SK-N-MC (cell line): ENCODE measurements at places on chromosomes 7 and 10.

GRCh38 chr10:26621243-26621888 is 76.1 kb upstream of the PDSS1 start:
- no peak for DNase-seq

- no peak for DNase-seq
Observed at GRCh38 chr7:78968951-78969350, 484.5 kb downstream of the MAGI2 start.

GRCh38 chr10:62792261-62792660 is 12.3 kb upstream of the ADO start:
- no peak for DNase-seq

GRCh38 chr7:151853896-151854719 is 22.8 kb downstream of the PRKAG2 start:
- no peak for DNase-seq

DNA sequence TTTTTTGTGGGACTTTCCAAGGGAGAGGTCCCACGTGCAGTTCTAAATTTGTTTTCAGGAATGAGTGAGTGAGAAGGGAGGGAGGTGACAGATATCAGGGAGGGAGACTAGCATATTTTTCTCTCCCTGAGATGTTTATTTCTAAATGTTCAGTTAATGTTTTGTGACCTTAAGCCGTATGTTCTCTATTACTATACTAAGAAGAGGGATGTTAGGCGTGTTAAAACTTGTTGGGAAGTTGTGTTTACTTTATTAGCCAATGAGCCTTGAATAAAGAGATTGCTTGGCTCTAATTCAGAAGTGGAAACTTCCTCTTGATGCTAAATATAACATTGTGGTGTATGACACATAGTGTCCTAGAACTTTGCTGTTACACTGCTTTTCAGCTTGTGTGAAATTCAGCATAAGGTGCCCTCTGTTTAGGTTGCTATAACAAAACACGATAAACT is 37.3 kb downstream of the DNAH11 start:
- DNase-seq, result no peak

DNA sequence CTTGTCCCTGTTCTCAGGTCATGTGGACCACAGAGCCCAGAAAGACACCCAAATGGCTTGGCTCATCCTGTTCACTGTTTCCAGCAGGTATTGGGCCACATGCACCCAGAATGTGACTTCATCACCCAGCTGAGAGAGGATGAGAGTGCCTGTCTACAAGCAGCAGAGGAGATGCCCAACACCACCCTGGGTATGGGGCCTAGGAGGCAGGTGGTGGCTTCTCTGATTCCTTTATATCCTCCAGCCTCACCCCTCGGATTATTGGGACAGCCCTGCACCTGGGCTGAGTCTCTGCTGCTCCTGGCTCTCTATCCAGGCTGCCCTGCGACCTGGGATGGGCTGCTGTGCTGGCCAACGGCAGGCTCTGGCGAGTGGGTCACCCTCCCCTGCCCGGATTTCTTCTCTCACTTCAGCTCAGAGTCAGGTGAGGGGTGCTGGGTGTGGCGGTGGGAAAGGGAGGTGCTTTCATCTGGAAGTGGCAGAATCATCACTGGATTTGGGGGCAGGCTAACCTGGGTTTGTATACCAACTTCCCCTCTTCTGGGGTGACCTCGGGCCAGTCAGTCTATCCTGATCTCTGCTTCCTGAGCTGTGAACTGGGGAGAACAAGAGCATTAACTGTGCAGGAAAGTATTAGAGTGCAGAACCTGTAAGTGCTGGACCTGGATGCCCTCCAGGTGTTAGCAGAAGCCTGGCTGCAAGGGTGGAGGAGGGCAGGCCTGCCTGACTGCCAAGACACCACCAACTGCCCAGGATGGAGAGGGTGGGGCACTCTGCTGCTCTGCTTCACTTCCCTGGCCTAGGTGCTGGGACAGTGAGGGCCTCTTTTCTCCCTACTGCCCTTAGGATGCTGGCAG is 5.2 kb downstream of the GHRHR start:
- DNase-seq, result no peak

- DNase-seq, result no peak
Observed at GRCh38 chr10:29841724-29842649, 207.2 kb upstream of the SVIL start.

DNA sequence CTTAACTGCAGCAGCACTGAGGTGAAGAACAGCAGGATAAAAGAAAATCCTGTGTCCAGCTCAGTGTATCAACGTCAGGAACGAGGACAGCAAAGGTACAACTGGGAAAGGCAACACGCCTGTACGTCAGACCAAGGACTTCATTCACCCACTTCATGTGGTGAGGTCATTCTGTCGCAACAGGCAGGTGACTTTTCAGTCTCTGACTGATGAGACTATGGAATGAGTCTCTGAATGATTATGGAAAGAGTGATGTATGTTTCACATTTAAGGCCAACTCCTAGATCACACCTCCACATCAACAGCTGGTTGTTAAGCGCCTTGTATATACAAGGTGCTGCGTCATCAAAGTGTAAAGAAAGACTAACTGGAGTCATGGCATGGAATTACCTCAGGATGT is 297.6 kb upstream of the SP8 start:
- DNase-seq, result no peak

DNA sequence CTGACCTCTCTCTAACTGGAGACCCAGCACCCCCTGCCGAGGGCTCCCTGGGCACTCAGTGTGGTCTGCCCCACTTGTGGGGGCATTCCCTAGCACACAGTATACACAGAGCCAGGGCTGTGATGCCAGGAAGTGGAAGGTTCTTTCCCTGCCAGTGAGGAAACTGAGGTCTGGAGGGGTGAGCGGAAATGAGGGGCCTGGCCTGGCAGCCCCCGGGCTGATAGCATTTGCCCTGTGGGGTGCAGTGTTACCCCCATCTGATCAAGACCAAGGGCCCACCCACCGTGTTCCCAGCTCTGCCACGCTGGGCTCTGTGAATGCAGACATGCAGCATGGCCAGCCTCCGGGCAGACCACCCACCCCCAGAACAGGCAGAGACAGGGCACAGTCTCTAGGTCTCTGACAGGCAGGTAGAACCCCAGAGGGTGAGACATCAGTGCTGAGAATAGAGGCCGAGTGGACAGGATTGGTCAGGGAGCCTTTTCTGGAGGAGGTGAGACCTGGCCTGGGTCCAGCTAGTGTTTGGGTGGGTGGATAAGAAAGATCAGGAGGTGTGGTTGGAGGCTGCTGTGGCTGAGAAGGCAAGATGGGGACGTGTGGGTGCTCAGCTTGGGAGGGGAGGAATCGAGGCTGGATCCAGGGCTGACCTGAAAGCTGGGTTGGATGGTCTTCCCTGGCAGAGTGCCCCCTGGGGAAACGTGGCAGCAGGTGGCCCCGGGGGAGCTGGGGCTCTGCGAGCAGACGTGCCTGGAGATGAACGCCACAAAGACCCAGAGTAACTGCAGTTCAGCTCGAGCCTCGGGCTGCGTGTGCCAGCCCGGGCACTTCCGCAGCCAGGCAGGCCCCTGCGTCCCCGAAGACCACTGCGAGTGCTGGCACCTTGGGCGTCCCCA is 10.8 kb upstream of the ZNF862 start:
- no peak for DNase-seq

GRCh38 chr7:128830231-128831177 is at the start of gene FLNC:
Gene FLNC, plus strand, starts transcription at chr7:128830406. Its CDS starts 232 bp downstream, at chr7:128830638.
- no peak for DNase-seq

- no peak for DNase-seq
Observed at GRCh38 chr10:66058594-66058993, 867.2 kb upstream of the LRRTM3 start.

- DNase-seq, result no peak
Observed at GRCh38 chr7:127514499-127514898, 70.9 kb downstream of the GCC1 start.

- no peak for DNase-seq
Observed at GRCh38 chr10:44933451-44934321, 22.5 kb downstream of the TMEM72 start.

DNA sequence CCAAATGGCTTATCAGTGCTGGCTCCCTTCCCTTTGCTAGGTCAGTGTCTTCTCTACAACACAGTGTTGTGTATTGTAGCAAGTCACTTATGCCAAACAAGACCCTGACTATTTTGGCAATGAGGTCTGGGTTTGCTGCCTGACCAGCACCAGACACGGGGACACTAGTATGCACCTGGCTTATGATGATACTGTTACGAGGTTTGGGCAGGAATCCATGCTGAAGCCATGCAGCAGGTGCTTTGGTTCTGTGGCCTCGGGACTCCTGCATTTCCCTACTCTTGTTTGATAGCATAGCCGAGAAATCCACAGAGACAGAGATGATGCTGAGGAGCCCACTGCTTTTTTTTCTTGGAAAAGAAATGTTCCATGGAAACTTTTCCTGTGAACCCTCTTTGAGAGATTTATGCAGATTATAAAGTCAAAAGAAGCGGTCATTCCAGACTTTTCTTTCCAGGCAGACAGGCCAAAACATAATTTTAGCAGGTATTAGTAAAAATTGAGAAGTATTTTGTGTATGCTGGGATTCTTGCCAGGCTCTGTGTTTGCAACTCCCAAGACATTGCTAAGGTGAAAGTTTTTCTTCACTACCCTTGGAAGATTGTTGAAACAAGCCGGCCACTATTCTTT is 291.1 kb downstream of the BBS9 start:
- DNase-seq, result no peak

DNA sequence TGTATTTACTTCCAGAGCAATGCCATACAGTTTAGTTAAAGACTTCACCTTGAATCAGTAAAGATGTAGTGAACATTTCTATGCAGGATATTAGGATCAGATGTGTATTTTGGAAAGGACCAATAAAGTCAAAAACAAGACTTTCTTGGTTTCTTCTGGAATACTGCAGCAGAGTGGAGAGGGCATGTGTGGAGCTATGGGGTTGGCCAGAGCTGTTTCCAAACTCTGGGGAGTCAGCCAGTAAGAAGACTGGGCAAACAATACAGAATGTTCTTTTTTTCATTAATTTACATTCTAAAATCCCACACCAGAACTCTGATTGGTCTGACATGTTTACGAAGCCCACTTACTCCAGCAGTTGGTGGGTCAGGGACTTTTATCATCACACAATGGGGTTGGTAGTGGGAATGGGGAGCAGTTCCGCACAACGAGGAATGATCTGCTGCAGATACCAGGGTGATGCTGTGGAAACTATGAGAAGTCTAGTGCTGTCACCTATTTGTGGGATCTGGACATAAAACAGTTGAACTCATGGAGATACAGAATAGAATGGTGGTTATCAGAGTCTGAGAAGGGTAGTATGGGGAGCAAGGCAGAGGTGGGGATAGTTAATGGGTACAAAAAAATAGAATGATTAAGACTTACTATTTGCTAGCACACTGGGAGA is 267.7 kb downstream of the MALRD1 start:
- DNase-seq, result no peak

DNA sequence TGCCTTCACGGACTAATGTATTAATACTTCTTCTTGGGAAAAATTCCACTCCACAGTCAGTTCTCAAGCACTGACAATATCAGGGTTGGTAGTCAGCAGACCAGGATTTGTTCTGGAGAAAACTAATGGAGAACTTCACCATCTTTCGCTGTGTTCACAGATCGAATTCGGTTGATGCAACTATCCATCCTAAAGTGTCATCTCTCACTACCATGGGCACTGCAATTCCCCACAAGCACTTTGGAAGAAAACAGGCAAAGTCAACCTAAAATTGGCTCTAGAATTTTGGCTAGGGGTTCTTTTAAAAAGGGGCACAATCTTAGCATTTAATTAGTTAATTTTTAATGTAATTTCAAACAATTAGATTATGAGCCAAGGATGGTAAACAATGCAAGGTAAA is 164.4 kb downstream of the HGF start:
- DNase-seq, result no peak

DNA sequence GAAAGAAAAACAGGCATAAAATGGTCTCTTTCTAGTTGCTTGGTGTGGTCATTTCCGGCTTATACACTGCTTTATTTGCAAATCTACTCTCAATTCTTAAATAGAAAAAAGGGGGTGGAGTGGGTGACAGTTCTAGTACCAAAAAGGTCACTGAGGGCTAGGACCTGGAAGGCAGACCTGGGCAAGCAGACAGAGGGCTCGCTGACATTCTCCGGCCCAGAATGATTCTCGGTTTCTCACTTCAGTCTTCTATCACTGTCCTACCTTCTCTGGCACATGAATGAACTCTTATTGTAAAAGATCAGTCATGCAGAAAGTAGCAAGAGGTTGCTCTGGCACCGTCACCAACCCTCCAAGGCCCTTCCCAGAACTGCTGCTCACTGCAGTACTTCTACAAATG is 54.0 kb downstream of the MALSU1 start:
- DNase-seq, result no peak

- no peak for DNase-seq
Observed at GRCh38 chr7:85774986-85775385, 588.1 kb upstream of the SEMA3D start.

DNA sequence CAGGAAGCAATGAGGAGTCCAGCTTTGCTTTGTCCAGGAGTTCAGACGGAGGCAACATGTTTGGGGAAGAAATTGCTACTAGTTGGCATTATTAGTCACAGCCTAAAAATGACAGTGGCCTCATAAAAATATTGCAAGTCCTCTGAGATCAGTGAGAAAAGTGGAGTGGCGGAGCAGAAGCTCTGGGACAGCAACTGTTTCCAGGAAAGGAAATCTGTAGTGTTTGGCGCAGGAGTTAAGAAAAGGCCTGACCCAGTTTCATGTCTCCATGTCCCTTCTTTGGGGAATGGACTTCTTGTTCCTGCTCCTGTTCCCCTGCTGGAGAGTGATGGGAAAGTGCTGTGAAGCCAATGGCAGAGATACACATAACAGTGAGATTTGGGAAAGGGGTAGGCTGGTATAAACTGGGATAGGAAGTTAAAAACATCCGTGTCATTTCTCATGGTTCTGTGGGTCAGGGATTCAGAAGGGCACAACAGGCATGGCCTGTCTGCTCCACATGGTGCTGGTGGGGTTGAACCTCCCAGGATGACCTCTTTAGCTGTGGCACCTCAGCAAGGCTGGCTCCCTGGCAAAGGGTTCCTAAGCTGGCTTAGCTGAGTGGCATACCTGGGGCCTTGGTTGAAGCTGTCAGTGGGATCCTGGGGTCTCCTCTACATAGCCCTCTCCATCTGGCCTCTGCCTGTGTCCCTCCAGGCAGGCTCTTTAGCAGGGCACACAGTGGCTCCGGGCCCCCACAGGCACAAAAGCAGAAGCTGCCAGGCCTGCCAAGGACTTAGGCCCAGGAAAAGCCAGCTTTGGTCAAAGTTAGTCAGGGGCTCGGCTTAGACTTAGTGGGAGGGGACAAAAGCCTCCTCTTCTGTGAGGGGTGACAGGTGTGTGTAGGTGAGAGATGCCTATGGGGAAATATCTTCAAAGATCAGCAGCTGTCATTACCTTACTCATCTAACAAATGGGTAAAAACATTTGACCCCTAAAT is 77.7 kb downstream of the WDFY4 start:
- no peak for DNase-seq

GRCh38 chr7:107109955-107110354 is 58.8 kb upstream of the HBP1 start:
- DNase-seq, result no peak

DNA sequence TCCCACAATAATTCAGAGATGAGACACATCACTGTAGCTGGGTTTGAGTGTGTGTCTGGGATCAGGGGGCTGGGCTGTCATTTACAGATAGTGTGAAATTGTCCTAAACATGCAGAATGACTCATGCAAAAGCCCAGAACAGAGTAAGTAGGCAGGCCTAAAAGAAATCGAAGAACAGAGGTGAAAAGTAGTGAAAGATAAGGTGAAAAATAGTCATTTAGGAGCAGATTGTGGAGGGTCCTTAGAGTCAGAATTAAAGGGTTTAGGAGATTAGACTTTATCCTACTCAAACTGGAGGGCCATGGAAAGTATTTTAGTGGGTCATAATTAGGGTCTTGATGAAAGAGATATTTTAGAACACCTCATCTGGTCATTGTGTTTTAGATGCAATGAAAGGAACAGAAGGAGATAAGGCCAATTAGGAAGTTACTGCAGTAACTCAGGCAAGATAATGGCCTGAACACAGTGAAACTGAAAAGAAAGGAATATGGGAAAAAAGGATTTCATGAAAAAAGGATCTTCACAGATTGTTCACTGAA is 58.3 kb upstream of the NEBL start:
- DNase-seq, result no peak
